Hematopoietic multipotent progenitor cell (in vitro differentiated cells): ENCODE measurements at places on chromosomes 5 and 9.

DNA sequence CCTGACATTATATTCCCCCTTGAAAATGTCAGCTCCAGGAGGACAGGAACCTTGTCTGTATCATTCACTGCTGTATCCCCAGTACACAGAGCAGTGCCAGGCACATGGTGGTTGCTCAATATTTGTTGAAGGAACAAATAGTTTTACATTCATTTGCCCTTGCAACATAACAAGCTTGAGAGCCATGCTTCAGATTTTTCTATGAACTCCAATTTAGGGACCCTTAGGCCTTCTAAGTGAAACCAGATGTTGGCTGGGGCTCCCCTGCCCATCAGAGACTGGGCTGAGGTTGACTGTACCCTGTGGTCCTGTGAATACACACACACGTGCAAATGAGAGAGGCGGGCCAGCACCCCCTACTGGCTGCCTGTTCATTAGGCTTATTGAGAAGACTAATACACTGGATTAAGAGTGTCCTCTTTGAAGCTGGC is 214.9 kb upstream of the WWC1 start:
- no peak for DNase-seq

- DNase-seq, result no peak
Measured at GRCh38 chr5:147611483-147611882, 101.6 kb upstream of the DPYSL3 start.

- no peak for DNase-seq
Measured at GRCh38 chr5:135847976-135848375, 13.5 kb downstream of the SLC25A48 start.

DNA sequence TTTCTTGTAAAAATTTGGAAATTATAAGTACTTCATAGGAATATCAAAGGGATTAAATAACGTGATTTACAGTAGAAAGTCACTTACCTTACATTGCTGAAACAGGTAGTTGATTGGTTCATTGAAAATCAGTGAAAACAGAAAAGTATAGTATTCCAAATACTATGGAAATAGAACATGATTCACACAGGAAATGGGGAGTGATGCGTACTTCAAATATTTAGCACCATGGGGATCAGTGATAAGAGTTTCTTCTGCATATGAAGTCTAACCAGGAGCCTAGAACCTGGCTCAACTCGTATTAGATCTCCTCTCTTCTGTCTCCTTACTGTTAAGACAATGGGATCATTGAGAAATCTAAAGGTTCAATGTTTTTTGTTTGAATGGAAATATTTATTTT is 133.3 kb downstream of the FAM174A start:
- DNase-seq, result no peak

DNA sequence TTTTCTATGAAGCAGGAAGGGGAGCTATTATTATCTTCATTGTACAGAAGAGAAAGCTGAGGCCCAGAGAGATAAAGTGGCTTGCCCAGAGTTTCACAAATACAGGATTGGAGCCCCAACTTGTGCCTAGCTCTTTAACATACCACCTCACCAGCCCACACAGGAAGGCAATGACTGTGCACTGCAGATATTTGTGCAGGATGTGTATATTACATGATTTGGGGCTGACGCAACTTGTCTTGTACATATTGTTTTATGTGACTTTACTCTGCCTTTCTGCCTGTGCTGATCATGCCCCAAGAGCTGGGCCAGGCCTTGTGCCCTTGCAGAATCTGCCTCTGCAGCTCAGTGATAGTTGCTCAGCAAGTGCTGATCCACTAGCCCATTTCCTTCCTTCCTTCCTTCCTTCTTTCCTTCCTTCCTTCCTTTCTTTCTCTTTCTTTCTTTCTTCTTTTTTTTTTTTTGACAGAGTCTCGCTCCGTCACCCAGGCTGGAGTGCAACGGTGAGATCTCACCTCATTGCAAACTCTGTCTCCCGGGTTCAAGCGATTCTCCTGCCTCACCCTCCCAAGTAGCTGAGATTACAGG is 106.6 kb upstream of the TBCA start:
- no peak for DNase-seq

GRCh38 chr5:57036761-57037160 is 84.8 kb upstream of the MIER3 start:
- DNase-seq, result no peak

GRCh38 chr9:93665637-93666438 is 89.5 kb downstream of the PHF2 start:
- DNase-seq, result no peak

DNA sequence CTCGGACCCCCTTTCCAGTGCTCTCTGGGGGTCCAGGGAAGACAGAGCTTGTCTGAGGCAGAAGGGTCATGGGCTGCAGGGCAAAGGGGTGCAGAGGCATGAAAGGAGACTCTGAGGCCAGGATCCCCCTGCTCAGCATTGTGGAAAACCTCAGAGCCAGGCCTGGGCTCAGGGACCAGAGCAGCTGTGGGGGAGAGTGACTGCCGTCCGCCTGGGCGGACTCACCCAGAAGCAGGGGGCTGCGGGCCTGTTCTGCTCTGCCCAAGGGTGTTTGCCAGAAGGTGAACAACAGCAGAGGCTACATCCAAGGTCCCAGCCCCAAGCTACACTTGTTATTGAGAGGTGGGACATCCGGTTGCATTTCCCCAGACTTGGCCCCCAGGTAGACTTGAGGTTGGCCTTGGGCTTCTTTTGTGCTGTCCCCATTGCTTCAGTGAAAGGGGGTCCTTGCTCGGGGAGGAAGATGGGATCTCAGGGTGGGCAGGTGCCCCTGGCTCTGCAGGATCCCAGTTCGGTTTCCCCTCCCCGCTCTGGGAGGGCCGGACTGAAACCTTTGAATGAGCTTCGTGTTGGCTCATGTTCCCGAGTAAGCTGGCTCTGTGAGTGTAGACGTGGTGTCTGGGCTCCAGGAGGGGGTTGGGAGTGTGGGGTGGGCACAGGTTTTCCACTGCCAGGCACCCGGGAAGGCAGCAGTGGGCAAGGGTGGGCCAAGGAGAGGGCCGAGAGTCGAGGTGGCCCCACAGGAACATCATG is 92.1 kb downstream of the COL5A1 start:
- DNase-seq, result no peak

DNA sequence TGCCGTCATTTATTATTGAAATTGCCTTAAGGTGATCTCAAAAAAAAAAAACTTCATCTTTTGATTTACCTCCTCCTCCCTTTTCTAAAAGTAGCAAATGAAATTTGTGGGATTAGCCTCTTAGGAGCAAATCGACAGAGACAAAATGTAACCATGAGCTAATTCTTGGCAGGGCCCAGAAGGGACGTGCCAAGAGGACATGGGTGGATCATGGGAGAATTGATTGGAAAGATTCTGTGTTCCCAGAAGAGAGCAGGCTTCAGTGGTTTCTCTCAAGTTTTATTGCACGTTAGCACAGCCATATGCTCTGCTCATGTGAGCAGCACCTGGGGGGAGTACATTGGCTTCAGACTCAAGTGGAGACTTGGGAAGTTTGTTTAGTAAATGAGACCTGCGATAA is 394.6 kb downstream of the ELAVL2 start:
- DNase-seq, result no peak

DNA sequence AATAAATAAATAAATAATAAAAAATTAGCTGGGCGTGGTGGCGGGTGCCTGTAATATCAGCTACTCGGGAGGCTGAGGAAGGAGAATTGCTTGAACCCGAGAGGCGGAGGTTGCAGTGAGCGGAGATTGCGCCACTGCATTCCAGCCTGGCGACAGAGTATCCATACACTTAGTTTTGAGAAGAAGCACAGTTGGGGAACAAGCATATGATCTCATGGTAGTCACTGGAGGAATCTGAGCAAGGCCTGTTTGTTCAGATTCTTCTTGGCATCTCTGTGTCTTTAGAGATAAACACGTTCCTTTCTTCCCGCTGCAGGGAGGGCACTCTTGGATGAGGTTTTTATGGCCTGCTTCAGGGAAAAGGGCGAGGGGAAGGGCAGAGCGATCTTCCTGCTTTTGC is 15.6 kb upstream of the DENND1A start:
- no peak for DNase-seq

GRCh38 chr9:136365775-136366222 is 2.3 kb upstream of the DNLZ start:
- no peak for DNase-seq

GRCh38 chr5:78367318-78367991 is 7.0 kb downstream of the SCAMP1 start:
- DNase-seq, result no peak

DNA sequence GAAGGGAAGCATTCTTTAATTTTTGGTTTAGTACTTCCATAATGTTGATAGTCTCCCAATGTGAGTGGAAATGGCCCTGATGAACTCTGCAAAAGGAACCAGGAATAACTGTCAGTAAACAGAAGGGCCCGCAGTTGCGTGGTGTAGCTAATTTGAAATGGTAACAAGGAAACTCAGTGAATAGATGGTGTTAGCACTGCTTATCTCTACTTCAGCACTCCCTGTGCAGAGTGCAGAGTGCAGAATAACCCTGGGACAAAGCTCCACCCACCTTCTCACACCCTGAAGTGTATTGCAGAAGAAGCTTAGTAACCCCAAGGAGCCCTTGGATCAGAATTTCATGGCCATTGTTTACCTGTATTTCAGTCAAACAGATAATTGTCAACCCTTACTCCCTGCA is 158.9 kb downstream of the PCSK5 start:
- no peak for DNase-seq

DNA sequence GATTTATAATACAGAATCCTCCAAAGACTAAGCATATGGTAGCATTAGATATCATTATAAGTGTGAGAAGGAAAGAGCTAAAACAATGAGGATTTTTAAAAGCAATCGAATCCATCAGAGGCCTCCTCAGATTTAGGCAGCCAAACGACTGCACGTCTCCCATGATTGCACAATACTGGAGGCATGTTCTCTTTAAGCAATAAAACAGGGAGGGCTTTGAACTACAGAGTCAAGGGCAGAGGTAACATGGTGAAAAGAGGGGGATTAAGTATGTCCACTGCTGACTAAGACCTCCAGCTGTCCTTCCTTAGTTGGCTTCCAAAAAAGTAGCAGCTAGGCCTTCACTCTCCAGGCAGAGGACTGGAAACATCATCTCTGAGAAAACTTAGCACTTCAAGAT is 298.7 kb upstream of the RGMB start:
- no peak for DNase-seq

DNA sequence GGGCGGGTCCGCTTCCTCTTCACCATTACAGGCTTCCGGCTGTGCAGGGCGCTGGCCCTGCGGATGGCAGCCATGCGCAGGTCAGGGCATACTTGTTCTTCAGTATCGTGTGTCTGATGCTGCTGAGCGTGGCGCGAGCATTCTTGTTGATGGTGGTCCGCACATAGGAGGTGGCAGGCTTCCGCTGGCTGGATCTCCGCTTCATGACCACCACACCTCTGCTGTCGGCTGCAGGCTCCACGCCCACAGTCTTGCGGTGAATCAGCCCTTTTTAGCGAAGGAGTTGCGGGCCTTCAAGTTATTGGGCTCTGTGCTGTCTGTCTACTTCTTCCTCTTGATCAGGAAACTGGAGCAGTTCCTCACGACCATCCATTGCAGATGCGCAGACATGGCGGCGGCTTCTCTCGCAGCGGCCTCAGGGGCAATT is 62.4 kb upstream of the ZNF608 start:
- no peak for DNase-seq

DNA sequence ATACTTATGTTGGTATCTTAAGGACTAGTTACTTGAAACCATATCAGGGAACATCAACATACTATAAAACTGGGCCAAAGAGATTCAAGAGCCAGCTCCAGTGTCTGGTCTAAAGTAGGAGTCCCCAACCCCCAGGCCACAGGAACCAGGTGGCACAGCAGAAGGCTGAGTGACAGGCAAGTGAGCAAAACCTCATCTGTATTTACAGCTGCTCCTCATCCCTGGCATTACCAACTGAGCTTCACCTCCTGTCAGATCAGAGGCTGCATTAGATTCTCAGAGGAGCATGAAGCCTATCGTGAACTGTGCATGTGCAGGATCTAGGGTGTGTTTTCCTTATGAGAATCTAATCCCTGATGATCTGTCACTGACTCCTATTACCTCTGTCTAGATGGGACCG is 581.6 kb upstream of the CDH9 start:
- no peak for DNase-seq

- DNase-seq, result no peak
Measured at GRCh38 chr5:81761270-81761669, 10.4 kb upstream of the SSBP2 start.

DNA sequence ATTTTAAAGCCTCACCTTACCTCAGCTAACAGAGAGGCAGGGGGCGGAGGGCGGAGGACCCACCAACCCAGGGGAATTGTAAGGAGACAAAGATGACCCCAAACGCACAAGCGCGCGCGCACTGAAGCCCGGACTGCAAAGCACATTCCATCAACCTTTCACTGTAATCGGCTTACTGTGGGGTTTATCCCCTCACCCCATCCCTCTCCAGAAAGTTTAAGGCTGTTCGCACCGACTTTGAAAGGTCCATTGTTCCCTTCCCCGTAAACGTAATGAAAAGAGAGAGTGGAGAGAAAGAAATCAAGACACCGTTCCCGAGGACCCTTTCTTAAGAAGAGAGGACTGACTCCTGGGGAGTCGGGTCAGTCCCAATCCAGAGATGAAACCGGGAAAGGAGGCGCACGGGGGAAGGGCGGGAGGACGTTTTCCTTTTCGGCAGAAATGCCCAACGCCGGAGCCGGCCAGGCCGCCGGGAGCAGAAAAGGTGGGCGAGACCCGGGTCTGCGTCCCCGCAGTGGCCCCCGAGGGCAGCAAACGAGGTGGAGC is 464 bp downstream of the CEMIP2 start:
- DNase-seq, result no peak

DNA sequence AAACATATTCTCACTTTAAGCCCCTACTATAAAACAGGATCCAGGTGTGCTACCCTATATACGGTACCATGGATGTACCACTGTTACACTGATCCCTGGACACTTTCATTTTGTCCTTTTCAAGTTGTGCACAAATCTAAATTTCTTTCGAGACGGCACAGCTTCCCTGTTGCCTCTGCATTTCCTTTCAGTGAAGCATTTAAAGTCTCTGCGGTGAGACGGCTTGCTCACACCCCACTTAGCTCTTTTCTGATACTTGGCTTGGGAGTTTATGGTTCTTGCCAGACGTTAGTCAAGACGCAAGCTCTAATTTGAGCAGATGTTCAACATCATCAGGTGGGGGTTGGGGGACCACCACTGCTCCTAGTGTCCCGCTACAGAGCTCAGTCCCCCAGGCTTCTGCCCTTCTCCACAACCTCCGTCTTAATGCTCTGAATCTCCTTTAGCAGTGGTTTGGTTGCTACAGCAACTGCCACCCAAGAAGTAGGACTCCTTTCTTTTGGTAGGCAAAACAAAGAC is 15.8 kb downstream of the F2RL2 start:
- no peak for DNase-seq

GRCh38 chr5:181190711-181191525 is 14.1 kb downstream of the TRIM7 start:
- DNase-seq, result no peak

GRCh38 chr5:29054694-29055093 is 2016.3 kb upstream of the CDH9 start:
- no peak for DNase-seq

- DNase-seq, result no peak
Measured at GRCh38 chr5:62934319-62934718, 355.7 kb downstream of the LRRC70 start.
